IMR-90 (cell line): ENCODE measurements at places on chromosomes 12 and 14. TPM values are rescaled to one million over a fixed set of nuclear protein-coding genes. Genes with fewer than 3 reads are reported as not detected.

GRCh38 chr14:46384611-46385010 is 267.0 kb downstream of the RPL10L start:
- no peak for DNase-seq

DNA sequence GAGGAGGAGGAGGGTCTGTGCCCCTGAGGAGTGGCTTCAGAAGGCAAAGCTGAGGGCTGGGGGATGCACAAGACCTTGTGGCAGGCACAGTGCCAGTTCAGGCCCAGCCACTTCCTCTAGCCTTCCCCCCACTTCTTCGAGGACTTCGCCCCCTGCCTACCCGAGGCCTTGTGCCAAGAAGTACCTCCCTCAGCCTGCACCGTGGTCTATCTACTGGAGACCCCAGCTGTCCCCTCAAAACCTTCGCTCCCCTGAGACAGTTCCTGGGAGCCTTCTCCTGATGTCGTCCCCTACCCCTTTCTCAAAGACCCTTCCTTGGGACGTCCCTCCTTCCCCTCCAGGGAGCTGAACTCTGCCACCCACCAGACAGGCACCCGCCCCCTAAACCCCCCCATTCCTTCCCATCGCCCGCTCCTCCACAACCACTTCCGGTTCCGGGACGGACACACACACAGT is 604 bp downstream of the ZNF384 start:
- DNase-seq, result peak; percentile 13

The NUAK1 gene
- total RNA-seq, result 8.8 and 8.9 TPM in 2 replicates

GRCh38 chr12:25455696-25456095 is 97.4 kb downstream of the LMNTD1 start:
- DNase-seq, result no peak

The CFAP73 gene
- total RNA-seq, result not detected in 2 replicates

The TRPV4 gene
- total RNA-seq, result 1.1 TPM in 2 replicates

The NFYB gene
- total RNA-seq, result 22.2 and 31.4 TPM in 2 replicates

DNA sequence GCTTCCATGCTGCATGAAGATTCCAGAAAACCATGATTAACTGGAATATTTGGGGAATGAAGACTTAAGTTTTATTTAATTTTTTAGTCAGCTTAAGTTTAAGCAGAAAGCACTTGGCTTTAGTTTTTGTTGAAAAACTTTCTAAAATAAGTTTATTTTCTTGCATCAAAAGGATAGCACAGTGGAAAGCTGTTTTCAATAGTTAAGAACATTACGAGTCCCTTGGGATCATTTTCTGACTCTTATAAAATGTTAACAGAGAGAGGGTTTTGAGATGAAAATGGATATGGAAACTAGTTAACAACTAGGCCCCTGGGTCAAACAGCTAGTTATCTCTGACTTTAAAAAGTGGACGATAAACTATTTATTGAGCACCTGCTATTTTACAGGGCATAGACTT is 181.9 kb upstream of the SLC38A2 start:
- no peak for DNase-seq

The PTHLH gene
- 0.36 and 0.83 TPM in 2 replicates for total RNA-seq

The FGF6 gene
- total RNA-seq, result not detected in 2 replicates

The KLHL33 gene
- under 0.01 TPM in 2 replicates for total RNA-seq

DNA sequence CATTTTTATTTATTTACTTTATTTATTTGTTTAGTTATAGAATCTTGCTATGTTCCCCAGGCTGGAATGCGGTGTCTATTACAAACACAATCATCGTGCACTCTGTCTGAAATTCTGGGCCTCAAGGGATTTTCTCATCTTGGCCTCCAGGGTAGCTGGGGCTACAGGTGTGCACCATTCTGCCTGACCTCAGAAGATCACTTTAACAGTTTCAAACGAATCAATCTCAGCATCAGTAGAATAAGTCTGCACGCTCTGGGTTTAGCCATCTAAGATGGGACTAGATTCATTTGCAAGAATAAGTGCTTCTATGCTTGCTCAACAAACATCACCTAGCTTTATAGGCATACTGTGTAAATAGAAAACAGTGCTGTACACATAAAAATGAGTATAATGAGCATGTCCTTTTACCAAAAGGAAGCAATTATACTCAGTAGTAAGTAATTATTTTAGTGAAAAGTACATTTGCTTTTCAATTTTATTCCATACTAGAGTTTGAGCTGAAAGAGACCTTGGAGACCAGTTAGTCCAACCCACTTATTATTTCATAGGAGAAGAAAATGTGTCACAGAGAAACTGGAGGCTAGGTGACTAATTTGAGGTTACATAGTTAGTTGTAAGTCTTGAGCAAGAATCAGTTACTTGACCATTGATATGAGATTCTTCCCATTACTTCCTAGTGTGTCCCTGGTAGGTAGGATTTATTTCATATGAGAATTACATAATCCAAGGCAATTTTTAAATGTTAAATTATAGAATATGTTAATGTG is 456.5 kb upstream of the LMO3 start:
- DNase-seq, result no peak

DNA sequence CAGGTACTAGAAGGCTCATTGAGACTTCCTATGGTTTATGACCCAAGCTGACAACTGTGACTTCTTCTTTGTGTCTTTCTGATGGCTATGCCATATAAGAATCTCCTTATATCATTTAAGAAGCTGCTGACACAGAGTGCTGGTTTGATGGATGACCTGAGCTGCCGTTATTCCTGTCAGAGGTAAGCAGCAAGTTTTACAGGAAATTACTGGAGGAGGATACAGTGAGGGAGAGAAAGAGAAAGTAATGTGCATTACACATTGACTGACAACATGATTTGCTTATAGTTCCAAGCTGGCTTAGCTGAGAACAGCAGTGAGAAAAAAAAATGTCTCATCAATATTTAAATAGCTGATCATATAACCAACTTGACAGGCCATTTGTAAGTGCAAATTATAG is 981.4 kb downstream of the FSCB start:
- DNase-seq, result no peak

DNA sequence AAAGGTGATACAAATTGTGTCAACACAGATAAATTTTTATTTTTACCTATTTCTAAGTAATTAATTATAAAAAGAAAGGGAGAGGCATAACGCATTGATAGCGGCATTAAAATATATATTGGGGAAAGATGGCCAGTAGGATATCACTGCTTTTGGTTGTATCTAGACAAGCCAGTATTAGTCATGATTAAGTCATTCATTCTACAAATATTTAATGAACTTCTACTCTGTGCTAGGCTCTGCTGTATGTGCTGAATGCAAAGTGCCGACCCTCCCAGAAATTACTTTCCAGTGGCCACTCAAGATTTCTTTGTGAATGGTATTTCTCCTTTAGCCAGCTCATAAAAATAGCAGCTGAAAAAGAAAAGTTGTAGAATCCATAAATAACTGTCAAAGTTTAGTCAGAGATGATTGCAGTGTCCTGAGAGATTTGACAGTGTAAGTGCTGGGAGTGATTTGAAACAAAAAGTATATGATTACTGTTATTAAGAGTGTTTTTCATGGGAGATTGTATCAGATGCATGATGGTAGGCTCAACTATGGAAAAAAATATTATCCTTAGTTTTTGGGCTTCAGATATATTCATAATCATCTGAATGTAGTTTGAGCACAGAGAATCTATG is 133.2 kb downstream of the MGAT4C start:
- DNase-seq, result peak; percentile 2

GRCh38 chr12:96371790-96372699 is 28.2 kb downstream of the CDK17 start:
- DNase-seq, result no peak

- no peak for DNase-seq
Measured at GRCh38 chr14:39582028-39582654, 149.9 kb upstream of the FBXO33 start.

DNA sequence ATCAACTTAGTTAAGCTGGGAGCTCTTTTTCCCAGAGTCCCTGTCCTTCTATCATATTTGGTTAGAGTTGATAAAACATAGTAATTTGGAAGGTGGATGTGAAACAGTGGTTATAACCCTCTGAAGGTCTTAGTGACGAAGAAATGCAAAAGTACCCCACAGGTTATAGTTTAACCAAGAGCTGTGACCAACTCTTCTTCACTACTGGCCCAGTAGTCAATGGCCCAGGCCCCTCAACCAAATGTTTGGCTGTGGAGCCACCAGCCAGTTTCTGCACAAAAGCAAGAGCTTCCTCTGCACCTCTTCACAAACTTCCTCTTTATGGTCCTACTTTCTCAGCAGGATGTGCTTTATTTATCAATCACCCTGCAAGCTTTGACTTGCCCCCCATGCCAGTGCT is 132.6 kb downstream of the BMP4 start:
- no peak for DNase-seq

- DNase-seq, result no peak
Measured at GRCh38 chr12:115648463-115648862, 629.0 kb downstream of the MED13L start.

The LRTM2 gene
- not detected in 2 replicates for total RNA-seq

The PTGDR gene
- not detected in 2 replicates for total RNA-seq

- no peak for DNase-seq
Measured at GRCh38 chr12:5026342-5026938, 17.2 kb upstream of the KCNA5 start.

DNA sequence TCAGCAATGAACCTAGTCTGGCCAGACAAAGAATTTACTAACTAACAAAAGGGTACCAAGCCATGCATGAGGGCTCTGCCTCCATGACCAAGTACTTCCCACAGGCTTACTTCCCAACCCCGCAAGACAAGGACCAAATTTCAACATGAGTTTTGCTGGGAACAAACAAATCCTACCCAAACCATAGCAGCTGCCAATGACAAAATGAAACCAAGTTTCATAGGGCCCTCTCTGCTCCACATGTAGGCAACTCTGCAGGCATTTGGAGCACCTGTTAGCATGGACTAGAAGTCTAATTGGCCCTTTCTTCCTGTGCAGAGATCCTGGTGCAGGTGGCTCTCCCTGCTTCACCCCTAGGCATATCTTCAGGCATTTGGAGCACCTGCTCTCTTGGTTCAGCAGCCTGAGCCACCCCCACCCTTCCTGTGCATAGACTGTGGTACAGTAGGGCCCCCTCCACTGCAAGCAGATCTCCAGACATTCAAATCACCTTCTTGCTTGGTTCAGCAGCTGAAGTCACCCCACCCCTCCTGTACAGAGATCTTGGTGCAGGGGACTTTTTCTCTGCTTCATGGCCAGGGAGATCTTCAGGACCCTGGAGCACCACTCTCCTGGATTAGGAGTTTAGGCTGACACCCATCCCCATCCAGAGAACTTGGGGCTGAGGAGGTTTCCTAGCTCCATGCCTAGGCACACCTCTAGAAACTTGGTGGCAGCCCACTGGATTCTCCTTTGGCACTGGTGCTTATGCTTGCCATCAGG is 308.7 kb downstream of the RPAP3 start:
- no peak for DNase-seq

The ACRBP gene
- total RNA-seq, result not detected in 2 replicates

The CCDC175 gene
- not detected in 2 replicates for total RNA-seq

The VRTN gene
- total RNA-seq, result not detected in 2 replicates

- peak; percentile 98 for DNase-seq
Measured at GRCh38 chr12:14952299-14952921, 9.0 kb downstream of the ARHGDIB start.

DNA sequence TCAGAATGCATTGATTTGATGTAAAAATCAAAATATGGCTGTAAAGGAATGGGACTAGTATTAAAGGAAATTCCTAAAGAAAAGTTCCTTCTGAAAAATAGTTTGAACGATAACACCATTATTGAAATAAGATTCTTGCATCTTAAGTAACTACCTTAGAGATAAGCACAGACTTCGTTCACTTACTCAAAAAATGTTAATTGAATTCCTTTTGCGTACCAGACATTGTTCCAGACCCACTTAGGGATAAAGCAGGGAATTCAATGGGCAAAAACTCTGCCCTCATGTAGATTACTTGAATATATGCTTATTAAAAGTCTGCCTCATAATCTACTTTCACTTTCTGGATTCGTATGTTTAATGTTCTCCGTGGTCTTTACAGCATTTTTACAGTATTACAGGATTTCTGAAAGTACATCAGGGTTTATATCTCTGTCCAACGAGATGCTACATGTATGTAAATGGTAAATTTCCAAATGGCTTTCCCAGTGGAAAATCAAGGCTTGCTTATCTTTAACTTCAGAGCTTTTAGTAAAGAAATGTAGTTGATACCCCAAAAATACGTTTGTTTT is 213.7 kb downstream of the GXYLT1 start:
- no peak for DNase-seq

DNA sequence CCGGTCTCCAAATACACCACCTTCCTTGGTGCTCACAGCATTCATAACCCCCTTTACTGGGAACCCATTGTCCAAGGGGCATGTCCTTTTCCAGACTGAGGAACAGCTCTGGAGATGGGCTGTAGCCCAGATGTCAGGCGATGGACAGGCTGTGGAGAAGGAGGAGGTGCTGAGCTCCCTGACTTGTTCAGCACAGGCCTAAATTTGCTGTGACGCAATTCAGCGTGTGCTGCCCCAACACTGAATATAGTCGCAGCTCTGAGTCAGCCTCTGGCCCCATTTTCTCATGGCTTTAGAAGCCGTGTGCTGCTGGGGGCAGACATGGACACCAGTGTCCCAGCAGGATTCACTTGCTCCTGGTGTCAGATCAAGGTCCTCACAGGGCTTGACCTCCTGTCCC is 269.1 kb downstream of the EMP1 start:
- no peak for DNase-seq

The HCAR1 gene
- total RNA-seq, result under 0.01 TPM in 1 of 2 replicates, not detected in the other

DNA sequence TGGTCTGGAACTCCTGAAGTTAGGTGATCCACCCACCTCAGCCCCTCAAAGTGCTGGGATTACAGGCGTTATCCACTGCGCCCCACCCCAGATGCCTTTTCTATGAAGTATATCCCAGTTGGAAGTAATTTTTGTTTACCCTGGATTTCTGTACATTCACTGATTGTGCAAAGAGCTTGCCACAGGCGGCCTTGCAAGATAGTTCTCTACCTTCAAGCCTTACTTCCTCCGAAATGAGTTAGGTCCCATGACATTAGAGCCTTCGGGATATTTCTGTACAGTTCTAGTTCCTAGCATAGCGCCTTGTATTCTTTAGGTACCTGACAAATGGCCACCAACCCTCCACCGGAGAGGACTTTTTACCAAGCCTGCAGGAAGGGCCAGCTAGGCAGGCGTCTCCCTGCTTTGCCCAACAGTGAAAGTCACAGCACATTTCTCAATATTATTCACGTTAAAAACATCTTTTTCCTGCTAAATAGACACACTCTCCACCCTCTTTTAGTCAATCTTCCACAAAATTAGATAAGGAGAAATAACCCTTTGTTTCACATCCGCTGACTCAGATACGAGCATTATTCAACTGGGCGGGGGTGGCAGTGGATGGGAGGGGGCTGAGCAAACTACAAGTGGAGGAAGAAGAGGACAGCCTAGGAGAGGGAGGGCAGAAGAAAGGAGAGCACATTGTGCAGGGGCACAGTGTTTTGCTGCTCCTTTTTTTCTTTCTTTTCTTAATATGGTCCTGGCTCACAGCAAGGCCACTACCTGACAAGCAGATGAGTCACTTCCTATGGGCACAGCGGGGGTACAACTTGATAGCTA is 40.0 kb upstream of the CAPRIN2 start:
- peak; percentile 85 for DNase-seq
